ENCODE measurements at places on chromosomes 16 and 17.

- H3K27ac ChIP-seq: no peak overlapping the region
- H3K27me3 ChIP-seq: peaks cover 55% of the 10 kb centered on the region
- no peaks in the 10 kb centered on the region for H3K36me3 ChIP-seq
- no peak overlapping the region for H3K4me3 ChIP-seq
These were observed 7.7 kb upstream of the TMEM92 start for GRCh38 chr17:50266384-50267073.

GRCh38 chr16:31301708-31302400 is 42.1 kb downstream of the ITGAM start:
- DNase-seq: no peak
- no peaks in the 10 kb centered on the region for H3K27me3 ChIP-seq
- no peak overlapping the region for H3K4me3 ChIP-seq
- H3K27ac ChIP-seq: no peak overlapping the region
- no peaks in the 10 kb centered on the region for H3K36me3 ChIP-seq

- peaks cover 4% of the 10 kb centered on the region for H3K4me1 ChIP-seq
- H3K4me3 ChIP-seq: no peak overlapping the region
- H3K27ac ChIP-seq: no peak overlapping the region
- H3K36me3 ChIP-seq: no peaks in the 10 kb centered on the region
- H3K27me3 ChIP-seq: no peaks in the 10 kb centered on the region
These were observed 14.2 kb upstream of the SLC52A1 start for GRCh38 chr17:5049314-5049841.

DNA sequence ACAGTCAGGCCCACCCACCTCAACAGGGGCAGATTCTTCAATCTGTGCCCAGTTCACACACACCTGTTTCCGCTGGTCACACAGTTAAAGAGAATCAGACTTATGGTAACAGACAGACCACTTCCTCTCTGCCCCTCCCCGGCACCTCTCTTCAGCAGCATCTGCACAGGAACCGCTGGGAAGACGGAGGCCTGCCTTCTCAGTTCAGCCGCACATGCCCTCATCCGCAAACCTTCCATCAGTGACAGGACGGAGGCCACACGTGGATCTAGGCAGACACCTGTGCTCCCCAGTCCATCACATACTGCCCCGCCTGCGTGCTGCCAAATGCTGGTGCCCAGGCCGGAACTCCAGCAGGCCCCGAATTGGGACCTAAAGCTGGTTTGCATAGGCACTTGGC is 10.3 kb downstream of the PHB1 start:
- no peak overlapping the region for H3K27ac ChIP-seq
- peaks cover 64% of the 10 kb centered on the region for H3K36me3 ChIP-seq
- H3K4me3 ChIP-seq: no peak overlapping the region
- H3K27me3 ChIP-seq: no peaks in the 10 kb centered on the region
- no peak for DNase-seq

GRCh38 chr17:67449065-67449464 is 72.0 kb downstream of the PITPNC1 start:
- no peak for DNase-seq
- H3K4me3 ChIP-seq: no peak overlapping the region
- H3K4me1 ChIP-seq: peaks cover 3% of the 10 kb centered on the region
- H3K36me3 ChIP-seq: no peaks in the 10 kb centered on the region
- H3K27ac ChIP-seq: no peak overlapping the region

DNA sequence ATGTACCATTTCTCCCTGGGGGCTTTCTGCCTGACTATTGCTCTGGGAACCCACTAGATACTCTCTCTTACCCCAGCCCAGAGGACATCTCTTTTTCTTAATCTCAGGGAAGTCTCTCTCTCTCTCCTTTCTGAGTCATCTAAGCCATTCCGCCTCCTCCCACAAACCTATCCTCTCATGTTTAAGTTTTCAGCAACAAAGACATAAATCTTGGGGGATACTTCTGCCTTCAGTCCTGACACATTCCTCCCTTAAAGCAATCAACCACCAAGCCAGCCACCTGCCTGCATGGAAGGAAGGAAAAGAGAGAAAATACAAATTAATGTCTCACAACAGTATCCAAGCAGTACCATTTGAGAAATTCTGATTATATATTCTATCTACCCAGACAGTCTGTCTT is 128.8 kb downstream of the HS3ST2 start:
- peaks cover 2% of the 10 kb centered on the region for H3K4me1 ChIP-seq
- no peak for DNase-seq
- H3K27ac ChIP-seq: no peak overlapping the region
- H3K4me3 ChIP-seq: no peak overlapping the region

DNA sequence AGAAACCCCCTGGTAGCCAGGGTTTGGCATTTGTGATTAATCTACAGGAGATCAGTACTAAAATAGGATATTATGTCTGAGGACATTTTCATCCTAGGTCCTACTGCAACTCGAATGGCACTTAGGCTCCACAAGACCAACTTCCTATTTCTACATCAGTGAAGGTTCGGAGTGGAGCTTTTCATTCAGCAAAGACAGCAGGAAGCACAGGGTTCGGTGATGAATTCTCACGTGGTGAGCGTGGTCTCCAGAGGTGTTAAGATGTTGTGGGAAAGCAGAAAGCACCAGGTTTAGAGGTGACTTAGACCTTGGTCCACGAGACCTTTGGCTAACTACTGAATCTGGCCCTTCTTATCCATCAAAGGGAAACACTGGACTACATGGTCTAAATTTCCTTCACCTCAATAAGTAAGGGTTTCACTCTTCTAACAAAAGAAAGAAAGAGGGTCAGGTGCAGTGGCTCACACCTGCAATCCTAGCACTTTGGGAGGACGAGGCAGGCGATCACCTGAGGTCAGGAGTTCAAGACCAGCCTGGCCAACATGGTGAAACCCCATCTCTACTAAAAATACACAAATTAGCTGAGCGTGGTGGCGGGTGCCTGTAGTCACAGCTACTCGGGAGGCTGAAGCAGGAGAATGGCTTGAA is 13.9 kb upstream of the HELZ start:
- H3K27me3 ChIP-seq: no peaks in the 10 kb centered on the region
- no peak for DNase-seq
- no peaks in the 10 kb centered on the region for H3K36me3 ChIP-seq
- no peak overlapping the region for H3K27ac ChIP-seq
- H3K4me3 ChIP-seq: no peak overlapping the region
- peaks cover 7% of the 10 kb centered on the region for H3K4me1 ChIP-seq

DNA sequence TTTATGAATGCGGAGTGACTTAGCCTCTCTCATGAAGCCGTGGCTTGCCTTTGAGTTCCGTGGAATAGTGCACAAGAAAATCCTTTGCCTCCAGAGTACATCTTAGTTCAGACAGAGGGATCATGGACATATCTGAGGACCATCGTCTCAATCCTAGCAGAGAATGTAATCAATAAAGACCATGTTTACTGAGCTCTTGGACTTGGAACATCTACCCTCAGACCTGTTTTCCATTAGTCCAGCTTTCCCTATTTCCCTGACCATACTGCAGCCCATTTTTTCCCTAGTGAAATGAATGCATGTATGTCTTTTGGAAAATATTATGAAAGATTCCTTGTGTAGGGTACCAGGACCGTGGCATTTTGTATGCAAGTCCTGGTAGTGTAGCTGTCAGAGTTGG is 90.2 kb downstream of the PLCG2 start:
- peaks cover 7% of the 10 kb centered on the region for H3K4me1 ChIP-seq
- no peak overlapping the region for H3K4me3 ChIP-seq
- no peak for DNase-seq
- no peaks in the 10 kb centered on the region for H3K36me3 ChIP-seq
- no peak overlapping the region for H3K27ac ChIP-seq

DNA sequence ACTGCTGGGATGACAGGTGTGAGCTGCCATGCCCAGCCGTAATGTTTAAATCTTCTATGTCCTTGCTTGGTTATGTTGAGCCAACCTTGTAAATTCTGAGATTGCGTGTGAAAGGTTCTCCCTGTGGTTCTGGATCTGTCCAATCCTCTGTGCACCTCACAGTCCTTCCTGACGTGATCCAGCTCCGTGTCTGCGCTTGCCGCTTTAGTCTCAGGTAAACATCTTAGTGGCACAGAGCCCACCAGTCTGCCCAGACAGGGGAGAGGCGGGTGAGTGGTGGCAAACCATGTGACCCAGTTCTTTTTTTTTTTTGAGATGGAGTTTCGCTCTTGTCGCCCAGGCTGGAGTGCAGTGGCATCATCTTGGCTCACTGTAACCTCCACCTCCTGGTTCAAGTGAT is 13.9 kb downstream of the SLC25A10 start:
- no peaks in the 10 kb centered on the region for H3K36me3 ChIP-seq
- no peak overlapping the region for H3K27ac ChIP-seq
- H3K27me3 ChIP-seq: no peaks in the 10 kb centered on the region
- H3K4me3 ChIP-seq: no peak overlapping the region

- no peaks in the 10 kb centered on the region for H3K36me3 ChIP-seq
- no peak overlapping the region for H3K27ac ChIP-seq
These were observed 85.5 kb downstream of the SSH2 start for GRCh38 chr17:29844339-29845048.
